ENCODE measurements at places on chromosomes 11 and 22. TPM values are rescaled to one million over a fixed set of nuclear protein-coding genes. Genes with fewer than 3 reads are reported as not detected.

- DNase-seq = no peak
These were observed 560.9 kb downstream of the MIAT start for GRCh38 chr22:27218012-27218920.

- DNase-seq = no peak
These were observed 116.8 kb downstream of the MED15 start for GRCh38 chr22:20624161-20624616.

DNA sequence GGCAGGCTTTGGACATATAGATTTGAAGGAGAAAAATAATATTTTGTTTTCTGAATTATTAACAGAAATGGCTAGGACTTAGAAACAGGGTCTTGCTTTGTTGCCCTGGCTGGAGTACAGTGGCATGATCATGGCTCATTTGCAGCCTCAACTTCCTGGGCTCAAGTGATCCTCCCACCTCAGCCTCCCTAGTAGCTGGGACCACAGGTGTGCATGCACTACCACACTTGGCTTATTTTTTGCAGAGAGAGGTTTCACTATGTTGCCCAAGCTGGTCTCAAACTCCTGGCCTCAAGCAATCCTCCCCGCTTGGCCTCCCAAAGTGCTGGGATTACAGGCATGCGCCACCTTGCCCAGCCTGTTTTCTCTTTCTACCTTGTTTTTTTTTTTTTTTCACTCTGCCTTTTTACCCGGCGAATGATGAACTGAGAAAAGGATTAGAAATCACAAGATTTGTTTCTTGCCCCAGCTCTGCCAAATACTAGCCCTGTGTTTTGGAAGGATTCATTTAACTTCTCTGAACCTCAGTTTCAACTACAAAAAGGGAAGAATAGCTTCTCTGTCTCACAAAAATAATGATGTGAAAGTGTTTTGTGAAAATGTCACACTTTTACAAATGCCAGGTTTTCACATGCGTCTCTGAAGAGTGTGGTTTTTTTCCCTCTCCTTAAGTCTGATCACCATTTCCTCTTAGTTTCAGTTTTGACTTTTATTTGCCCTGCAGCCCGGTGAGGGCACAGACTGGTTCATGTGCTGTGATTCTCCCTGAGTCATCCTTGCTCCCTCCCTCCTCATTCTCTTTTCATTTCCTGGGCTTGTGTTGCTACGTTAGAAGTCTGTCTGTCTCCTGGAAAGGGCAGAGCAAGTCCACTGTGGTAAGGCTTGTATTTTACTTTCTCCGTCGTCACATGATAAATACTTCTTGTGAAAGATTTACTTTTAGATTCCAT is 67.7 kb downstream of the BCL2L13 start:
- DNase-seq = no peak

GRCh38 chr11:2173150-2173693 is 1.6 kb upstream of the TH start:
- DNase-seq = no peak

Gene SPON1
- total RNA-seq = 39.1 TPM

DNA sequence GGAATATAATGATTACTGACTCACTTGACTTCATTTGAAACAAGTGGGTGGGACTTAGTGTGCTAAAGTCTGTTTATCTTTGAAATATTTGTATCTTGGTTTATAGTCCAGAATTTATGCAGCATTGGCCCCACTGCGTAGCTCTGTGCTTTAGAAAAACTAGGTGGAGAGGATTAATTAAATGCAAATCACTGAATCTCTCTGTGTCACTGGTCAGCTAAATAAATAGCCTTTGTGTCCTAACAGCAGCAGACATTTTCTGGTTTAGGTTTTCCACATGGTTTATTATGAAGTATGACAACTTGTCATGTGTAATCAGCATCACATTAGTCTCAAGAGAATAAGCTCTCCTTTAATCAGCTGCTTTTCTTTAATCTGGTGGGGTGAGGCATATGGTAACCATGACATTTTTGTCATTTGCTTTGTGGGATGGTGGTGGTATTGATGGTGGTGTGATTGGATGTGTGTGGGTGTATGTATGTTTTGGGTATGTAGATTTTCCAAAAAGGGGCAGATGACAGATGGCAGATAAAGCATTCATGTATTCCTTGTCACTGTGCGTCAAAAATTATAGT is 33.9 kb downstream of the BCL2L13 start:
- peak; percentile 83 for DNase-seq

- DNase-seq = no peak
These were observed 8.8 kb downstream of the TMEM216 start for GRCh38 chr11:61401173-61401572.

Gene LRRC10B
- total RNA-seq = 5.0 TPM

GRCh38 chr11:32433101-32433913 is 2.0 kb downstream of the WT1 start:
- DNase-seq = no peak

Gene PAFAH1B2
- 135 TPM for total RNA-seq

Gene TSGA10IP
- not detected for total RNA-seq

- no peak for DNase-seq
These were observed 151.8 kb upstream of the CADM1 start for GRCh38 chr11:115656041-115656440.

Gene POU2AF1
- total RNA-seq = 0.36 TPM

GRCh38 chr11:2807025-2807681 is 78.4 kb downstream of the CDKN1C start:
- DNase-seq = no peak

- DNase-seq = no peak
These were observed 77.0 kb downstream of the DDIAS start for GRCh38 chr11:82978422-82979099.
